ENCODE measurements at places on chromosomes 11 and 22.

- no peak for DNase-seq
Measured at GRCh38 chr11:117498791-117499190, 171.1 kb downstream of the CEP164 start.

DNA sequence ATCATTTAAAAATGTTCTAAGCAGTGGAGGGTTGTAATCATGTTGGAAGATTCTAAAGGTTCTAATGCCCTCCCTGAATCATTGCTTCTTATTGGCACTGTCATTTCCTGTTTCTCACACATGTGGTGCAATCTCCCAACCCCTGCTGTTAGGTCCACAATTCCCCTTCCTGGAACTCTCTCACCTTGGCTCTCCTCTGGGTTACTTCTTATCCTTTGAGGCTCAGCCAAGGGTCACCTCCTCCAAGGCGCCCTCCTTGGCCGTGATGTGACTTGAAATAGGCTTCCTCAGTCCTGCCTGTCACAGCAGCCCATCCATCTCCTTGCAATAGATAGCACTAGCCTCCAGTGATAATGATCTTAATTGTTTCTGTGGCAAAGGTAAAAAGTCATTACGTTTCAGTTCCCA lies 149.8 kb downstream of the TTC17 start:
- DNase-seq = no peak

DNA sequence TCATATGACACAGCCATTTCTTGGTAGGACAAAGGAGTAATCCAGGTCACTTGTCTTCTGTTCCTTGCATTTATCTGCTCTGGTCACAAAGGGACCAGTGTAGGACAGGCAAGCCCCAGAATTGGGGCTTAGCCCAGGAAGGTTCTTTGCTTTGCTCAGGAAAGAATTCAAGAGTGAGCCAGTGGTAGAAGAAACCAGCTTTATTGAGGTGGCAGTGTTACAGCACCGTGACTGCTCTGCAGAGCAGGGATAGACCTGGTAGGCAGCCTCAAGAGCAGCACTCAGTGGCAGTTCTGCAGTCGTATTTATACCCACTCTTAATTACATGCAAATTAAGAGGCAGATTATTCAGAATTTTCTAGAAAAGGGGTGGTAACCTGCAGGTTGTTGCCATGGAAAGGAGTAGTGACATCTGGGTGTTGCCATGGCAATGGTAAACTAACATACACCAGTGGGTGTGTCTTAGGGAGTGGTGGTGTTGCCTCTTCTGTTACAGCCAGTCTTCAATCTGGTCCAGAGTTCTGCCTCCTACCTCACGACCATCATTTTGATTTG lies 84.9 kb upstream of the RAB1B start:
- DNase-seq = no peak

DNA sequence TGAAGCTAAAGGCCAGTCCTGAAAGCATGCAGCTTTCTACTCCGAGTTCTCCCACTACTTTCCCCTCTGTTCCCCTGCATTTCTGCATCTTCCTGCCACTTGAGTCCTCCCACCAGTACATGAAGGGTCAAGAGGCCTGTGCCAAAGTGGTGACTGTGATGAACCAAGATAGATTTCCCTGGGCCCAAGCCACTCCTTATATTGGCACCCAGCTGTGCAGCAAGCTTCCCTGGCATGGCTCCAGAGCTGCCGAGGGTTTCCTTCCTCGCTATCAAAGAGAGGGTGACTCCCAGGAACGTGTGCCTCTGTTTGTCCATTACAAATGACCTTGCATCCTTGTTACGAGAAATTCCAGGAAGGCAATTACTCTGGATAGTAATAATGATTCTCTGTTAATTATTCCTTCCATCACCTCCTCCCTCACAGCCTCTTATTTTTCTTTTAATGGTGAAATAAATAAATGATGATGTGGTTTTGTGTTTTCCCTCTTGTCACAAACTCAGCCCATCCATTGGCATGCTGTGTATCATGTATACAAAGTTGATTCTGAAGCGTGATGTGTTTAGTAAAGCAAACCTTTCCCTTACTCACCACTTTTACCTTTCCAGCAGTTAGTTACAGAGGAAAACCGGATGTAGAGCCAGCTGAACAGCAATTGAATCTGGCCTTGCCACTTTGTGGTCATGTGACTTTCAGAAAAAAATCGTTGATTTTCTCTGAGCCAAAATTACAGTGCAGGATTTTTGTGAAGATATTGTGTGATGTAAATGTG lies 8.3 kb downstream of the SRSF8 start:
- no peak for DNase-seq

DNA sequence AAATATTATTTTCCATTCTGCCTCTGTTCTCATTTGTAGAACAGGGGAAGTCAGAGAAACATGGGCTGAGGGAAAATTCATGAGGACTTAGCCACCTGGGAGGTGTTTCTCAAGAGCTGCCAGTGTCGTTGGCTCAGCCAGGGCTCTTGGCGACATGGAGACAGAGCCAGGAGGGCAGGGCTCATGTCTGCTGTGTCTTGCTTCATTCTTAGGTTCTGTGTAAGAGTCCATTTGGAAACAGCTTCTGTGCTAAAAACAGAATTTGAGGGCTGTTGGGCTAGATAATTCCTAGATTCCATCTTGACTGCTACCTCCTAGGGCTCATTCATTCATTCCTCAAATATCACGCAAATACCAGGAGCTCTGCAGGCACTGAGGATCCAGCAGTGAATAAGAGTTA lies 15.1 kb upstream of the MRGPRX2 start:
- DNase-seq = no peak

GRCh38 chr11:11422411-11423128 lies 69.5 kb upstream of the CSNK2A3 start:
- no peak for DNase-seq

DNA sequence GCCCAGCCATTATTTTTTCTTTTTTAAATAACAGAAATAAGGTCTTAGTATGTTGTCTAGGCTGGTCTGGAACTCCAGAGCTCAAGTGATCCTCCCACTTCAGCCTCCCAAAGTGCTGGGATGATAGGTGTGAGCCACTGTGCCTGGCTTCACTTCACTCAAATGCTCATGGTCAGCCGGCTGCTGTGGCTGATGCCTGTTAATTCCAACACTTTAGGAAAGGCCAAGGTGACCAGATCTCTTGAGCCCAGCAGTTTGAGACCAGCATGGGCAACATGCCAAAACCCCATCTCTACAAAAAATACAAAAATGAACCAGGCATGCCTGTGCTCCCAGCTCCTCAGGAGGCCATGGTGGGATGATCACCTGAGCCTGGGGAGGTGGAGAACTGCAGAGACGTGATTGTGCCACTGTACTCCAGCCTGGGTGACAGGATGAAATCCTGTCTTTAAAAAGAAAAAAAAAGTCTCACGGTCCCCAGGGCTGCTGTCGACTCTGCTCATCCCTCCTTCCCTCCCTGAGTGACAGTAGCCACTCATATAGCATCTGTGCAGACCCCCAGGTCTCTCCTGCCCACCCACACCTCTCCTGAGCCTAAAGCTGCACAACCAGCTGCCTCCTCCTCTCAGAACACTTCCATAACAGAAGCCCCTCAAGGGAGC lies 3.6 kb downstream of the YDJC start:
- no peak for DNase-seq

DNA sequence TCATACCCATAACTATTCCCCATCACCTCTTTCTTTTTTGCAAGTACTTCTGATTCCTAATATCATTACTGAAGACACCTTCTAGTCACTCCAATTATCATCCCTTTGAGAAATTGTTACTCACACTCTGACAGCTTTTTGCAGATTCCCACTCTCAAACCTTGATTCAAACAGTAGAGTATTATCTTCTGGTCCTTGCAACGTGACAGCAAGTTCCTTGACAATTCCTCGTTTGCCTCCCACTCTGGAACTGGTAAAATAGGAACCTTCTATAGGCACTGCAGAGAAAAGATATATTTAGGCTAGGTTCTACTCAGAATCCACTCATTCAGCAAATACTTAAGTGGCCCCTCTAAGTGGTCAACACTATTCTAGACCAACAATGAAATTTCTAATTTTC lies 23.2 kb downstream of the AGBL2 start:
- no peak for DNase-seq

DNA sequence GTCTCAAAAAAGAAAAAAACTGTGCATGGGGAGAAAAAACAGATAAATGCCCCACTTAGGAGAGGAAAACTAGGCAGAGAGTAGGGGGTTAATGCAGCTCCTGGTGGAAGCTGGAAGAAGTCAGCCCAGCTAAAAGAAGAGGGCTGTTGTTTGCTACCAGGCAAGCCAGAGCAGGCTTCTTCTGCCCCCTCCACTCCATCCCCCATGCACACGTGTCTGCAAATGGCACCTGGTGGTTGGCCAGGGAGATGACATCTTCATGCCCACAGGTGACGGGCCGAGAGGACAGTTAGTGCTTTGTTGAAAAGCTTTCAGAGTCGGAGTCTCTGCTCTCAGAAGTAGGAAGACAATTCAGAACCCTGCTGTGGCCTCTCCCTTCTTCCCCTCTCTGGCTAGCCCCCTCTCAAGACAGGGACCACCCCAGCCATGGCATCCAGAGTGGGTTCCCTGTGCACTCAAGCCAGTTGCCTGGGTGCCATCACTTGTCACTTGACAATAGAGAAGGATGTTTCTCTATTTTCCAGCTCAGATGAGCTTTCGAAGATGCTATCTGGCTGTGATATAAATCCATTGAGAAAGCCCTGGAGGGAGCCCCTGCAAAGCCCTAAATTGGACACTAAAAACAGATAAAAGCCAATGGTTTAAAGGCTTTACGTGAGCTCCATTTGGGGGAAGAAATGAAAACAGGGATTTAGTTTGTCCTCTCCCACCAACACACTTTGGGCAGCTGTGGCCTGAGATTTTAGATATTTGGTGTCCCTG lies 142.0 kb downstream of the TRIM29 start:
- DNase-seq = no peak

All from GM12891 (cell line).